ENCODE measurements at places on chromosomes 3 and 15.
A peak's percentile ranks its signal among the peaks of the same experiment; 100 is the strongest.

DNA sequence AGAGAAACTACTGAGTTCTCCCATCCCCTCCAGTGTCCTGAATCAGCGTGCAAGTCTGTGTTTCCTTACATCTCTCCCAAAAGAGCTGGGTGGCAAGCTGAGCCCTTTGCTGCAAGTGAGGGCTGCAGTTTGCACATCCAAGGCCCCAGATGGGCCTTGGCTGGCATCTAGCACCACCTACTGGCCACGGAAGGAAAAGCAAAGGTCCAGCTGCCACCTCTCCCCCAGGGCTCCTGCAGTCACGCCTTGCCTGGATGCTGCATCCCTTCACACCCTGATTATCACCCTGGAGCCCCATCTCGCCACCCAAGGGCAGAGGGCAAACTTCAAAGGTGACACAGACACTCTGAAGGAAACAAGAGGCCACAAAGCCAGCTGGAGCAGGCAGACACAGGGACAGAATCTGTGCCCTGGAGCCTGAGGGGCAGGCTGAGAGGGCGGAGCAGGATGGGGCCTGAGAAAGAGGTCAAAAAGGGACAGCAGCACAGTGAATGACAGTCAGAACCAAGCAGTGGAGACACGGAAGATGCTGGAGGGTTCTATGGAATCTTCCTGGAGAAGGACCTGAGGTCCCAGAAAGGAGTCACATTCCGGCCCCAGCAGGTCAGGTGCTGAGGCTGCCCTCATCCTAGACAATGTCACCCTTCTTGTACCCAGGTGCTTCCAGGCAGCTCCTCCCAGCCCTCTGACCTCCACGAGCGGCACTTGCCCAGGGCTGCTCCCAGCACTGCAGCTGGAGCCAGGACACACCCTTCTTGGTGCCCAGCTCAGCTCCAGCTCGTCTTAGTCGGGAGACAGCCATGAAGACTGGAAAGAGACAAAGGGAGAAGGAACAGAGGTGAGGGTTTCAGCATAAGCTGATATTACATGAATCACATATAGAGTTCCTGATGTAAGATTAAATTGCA, 18.3 kb upstream of the NTRK3 start:
- peak; percentile 85 for DNase-seq

- DNase-seq: no peak
Observed at GRCh38 chr15:93068581-93069199, 20.3 kb downstream of the RGMA start.

DNA sequence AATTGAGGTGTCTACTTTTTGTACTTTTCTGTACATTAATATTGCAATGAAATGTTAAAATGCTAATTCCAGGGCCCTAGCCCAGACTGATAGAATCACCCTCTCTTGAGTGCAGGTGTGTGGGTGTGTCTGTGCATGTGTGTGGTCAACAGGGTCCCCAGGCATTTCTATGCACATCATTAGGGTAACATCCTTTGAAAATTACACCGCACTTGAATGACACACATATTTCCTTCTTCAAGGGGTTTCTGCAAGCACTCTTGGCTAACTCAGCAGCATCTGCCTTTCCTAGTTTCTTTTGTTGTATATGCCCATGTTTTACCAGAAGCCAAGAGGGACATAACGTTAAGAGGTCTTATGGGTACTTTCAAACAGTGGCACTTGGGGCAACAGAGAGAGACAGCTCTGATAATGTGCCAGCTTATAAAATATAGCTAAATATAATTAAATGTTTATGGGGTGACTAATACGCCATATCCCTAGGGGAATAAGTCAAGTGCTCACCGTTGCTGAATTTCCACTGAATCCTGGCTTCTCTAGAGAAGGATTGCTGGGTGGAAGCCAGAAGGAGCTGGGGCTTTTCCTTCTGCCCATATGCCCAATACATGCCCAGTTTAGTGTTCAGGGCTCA, 54.5 kb upstream of the LRIG1 start:
- DNase-seq: no peak

DNA sequence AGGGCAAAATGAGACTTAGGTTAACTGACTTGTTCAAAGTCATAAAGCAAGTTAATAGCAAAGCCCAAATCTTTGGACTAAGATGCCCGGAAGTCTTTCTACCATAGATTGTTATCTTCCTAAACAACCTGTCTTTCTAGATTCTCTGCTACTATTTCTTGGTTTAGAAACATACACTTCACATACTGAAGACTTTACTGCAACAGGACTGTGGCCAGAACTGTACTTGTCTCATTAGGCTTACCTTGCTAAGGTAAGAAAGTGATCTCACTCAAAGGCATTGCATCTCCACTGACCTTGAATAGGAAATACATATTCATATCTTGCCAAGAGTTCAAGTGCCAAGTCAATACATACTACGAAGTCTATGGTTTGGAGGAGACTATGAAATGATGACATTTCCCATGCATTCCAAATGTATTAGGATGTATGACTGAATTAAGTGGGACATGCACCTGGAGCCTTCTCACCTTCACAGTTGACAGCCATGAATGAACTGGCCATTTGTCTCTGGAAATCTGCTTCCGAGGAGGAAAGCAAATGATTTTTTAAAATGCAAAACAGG, 5.0 kb downstream of the ZDHHC3 start:
- DNase-seq: no peak

GRCh38 chr3:14875411-14876175, 56.8 kb downstream of the FGD5 start:
- no peak for DNase-seq

DNA sequence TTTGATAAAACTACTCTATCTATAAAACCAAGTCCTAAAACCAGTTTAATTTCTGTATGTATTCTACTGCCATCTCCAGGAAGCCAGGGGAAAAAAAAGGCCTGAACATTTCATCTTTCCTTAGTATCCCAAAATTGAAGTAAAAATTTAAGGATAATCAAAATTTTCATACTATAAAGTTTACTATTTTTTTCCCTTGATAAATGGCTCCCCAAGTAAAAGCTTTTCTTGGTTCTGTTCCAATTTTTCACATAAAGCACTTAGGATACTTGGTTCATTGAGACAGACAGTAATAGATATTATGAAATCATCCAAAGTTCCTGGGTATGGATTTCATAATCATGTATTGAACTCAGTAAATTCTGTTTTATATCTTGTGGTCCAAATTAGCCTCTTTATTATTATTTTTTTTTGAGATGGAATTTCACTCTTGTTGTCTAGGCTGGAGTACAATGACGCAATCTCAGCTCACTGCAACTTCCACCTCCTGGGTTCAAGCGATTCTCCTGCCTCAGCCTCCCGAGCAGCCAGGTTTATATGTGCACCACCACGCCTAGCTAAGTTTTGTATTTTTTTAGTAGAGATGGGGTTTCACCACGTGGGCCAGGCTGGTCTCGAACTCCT, 34.5 kb downstream of the ICE2 start:
- DNase-seq: no peak

DNA sequence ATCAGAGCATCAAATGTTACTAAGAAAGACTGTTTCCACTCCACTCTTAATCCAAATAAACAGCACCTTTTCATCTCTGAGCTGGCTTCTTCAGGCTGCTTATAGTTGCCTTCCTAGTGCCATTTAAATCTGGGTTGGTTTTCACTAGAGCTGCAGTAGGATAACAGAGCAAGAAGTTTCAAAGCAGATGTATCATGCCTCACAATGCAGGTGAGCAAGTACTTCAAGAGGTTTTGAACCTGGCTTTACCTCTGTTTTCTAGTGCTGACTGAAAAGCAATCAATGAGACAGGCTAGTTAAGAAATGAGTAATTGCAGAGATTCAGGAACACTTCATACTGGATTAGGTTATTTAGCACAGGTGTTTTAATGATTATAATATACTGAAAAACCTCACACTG, 147.7 kb upstream of the SATB1 start:
- no peak for DNase-seq

DNA sequence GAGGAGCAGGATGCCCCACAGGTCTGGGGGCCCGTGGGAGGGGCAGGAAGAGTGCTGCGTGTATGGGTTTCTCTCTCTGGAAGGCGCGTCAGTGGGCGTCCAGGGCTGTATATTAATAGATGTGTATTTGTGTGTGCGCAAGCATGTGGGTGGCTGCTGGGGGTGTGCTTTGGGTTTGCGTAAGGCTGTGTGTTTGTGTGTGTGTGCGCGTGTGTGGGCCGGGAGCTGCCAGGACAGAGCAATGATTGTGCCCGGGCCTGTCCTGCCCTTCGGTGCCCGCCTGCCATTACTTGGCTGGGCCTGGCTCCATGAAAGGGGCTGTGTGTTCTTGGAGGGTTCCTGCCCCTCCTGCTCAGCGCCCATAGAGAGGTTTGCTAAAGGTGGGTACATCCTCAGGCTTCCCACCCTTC, 16.3 kb downstream of the CSPG4 start:
- DNase-seq: no peak

GRCh38 chr3:20317616-20318015, 131.6 kb upstream of the SGO1 start:
- no peak for DNase-seq

DNA sequence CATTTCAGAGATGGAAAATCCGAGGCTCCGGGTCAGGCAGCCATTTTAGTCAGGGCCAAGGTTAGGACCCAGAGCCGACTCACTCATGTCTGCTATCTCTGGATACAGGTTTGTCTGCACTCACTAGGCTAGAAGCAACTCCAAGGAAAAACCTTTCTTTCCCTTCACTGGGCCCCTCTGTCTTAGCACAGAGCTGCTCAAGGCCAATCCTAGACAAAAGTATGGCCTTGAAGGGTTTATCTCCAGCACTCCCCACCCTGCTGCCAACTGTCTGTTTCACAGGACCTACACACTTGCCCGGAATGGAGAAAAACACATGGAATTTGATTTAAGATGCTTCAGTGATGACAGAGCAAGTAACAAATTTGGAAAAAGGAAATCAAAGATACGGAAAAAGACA, 25.6 kb downstream of the ACAN start:
- no peak for DNase-seq

DNA sequence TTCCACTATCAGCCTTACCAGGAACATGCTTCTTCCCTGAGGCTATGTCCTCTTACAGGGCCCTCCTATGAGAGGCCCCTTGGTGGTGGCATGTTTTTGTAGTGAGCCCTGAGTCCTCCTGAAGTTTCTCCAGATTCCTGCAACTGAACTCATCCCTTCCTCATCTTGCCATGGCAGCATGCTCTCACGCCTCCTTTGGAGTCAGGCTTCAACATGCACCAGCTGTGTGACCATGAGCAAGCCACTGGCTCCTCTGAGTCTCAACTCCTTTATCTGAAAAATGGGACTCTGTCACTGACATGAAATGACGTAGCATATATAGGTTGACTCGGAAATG, 216.3 kb upstream of the TLE3 start:
- no peak for DNase-seq

All from GM12891 (cell line).